Non-pigmented ciliary epithelial cell (primary cell): ENCODE measurements at places on chromosomes 11 and 22.

- DNase-seq = no peak
Measured at GRCh38 chr22:36405221-36405661, 17.5 kb upstream of the MYH9 start.

DNA sequence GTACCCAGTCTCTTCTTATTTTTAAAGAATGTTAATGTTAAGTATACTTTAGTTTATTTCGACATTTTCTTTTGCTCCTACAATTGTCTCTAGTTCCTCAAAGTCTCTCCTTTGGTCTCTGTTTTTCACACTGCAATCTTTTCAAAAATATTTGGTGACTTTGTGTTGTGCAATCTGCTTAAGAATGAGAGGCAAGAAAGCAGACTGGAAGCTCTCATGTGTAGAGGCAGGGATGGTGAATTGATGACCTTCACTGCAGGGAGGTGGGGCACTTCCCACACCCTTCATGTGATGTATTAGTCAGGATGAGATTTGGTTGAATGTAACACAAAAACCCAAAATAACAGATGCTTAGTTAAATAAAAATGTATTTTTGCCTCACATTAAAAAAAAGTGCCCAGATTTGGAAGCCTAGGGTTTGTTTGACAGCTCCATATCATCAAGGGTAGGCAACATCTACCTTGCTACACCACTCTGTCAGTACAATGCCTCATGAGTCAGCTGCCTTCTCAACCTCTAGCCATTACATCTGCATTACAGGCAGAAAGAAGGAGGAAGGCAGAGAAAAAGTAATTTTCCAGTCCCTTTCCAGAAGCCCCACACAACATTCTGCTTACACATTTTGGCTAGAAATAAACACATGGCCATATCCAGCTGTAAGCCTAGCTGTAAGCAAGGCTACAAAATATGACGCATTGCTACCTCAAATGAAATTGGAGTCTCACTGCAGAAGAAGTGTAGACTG lies 3.8 kb upstream of the MMP27 start:
- DNase-seq = no peak

DNA sequence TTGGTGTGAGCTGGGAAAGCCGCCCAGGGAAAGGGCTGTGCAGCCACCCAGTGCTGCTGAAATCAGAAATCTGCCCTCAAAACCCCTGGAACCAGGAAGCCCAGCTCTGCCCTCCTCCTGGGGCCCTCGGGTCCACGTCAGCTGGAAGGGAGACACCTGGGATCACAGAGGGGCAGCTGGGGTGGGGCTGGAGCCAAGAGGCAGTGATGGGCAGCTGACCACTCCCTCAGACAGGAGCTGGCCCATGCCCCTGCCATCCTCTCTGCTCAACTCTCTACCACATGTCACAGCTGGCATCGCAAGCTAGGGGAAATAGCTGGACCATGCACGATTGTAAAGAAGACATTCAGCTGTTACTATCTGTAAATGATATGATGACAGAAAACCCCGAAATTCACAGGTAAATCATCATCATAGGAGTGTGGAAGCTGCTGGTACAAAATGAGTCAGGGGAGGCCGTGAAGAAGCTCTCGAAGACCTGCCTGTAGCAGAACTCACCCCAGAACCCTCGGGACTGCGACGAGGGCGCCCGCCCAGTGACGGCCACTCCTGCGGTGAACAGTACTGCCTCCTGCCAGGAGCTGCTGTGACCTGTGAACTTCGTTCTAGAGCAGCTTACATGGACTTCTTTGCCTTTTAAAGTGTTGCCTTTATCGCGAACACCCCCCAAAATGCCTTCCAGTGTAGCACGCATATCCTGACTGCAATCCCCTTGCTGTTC lies 55.9 kb downstream of the CERK start:
- DNase-seq = no peak

DNA sequence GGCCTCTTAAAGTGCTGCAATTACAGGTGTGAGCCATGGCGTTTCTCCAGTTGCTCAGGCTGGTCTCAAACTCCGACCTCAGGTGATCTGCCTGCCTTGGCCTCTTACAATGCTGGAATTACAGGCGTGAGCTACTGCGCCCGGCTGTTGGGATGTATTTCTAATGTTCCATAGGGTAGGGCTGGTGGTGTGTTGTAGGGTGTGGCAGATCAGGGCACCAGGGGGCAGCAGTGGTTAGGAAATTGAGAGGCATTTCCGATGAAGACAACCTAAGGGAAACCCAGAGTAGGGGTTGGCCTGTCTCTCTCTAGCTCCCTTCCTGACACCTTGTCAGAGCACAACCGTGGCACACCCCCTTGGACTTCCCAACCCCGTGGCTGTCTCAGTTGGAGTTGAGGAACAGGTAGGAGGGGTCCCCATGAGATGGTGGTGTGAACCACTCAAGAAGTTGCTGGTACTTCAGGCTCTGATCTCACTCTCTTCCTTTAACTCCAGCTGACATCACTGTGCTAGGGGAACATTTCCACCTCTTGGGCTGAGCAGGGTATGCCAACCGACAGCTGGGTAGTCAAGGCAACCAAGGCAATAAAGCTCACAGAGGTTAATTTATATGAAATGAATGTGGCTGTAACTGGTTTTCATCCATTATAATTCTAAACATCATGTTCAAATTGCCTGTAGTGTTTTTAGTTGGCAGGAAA lies 33.0 kb downstream of the YWHAH start:
- DNase-seq = peak; percentile 28

- DNase-seq = no peak
Measured at GRCh38 chr22:43501878-43502277, 90.1 kb downstream of the MPPED1 start.

DNA sequence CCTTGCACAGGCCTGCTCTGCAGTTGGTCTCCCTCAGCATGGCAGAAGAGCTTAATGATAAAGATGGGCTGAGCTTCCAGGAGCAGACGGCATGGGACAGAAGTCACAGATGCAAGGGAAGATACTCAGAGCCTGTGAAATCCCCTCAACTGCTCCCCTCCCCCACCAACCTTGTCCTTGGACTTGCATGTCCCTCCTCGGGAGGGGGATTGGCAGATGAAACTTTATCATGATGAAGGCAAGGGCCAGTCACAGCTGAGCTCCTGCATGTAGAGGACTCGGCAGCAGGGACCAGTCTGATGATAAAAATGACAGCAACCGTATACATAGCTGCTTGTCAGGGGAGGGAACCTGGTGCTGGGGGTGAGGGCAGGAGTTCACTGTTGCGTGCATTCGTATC lies 6.8 kb upstream of the SLC22A8 start:
- no peak for DNase-seq

GRCh38 chr11:35714882-35715627 lies 52.5 kb downstream of the TRIM44 start:
- DNase-seq = no peak

DNA sequence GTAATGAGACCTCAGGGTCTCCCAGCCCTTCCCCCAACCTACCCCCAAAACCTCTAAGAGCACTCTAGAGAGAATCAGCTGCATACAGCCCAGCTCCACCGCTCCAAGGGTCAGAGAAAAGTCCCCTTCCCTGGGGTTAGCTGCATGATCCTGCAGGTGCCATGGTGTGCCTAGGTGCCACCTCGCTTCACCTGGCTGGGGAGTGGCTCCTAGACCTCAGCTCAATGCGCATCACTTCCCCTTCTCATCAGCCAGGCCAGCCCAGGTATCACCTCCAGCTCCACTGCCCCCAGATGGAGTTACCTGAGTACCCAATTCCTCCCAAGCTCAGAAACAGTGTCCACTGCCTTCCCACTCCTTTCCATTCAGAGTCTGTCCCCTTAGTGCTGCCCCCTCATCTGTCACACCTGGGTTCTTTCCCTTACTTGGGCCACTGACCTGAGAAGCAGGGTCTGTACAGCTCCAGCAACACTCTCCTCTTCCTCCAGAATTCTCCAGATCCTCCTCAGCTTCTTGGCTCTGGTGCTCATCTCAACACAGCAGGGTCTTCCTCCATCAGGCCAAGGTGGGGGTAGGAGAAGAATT lies 1.3 kb downstream of the STARD10 start:
- DNase-seq = no peak

GRCh38 chr11:119188887-119189286 lies 3.6 kb downstream of the NHERF4 start:
- DNase-seq = no peak

DNA sequence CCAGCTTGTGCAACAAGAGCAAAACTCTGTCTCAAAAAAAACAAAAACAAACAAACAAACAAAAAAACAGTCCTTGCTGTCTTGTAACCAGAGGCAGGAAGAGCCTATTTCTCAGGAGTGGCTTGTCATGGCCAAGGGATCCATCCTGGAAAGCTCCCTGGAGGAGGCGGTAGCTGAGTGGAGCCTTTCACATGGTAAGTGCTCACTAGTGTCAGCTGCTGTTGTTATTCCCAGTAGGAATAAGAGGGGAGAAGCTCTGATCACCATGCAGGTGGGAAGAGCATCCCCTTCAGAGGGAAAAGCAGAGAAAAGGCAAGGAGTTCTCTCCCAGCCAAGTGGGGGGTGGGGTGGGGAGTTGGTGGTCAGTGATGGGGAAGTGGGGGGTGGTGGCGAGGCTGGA lies 54.6 kb upstream of the WNT7B start:
- no peak for DNase-seq

DNA sequence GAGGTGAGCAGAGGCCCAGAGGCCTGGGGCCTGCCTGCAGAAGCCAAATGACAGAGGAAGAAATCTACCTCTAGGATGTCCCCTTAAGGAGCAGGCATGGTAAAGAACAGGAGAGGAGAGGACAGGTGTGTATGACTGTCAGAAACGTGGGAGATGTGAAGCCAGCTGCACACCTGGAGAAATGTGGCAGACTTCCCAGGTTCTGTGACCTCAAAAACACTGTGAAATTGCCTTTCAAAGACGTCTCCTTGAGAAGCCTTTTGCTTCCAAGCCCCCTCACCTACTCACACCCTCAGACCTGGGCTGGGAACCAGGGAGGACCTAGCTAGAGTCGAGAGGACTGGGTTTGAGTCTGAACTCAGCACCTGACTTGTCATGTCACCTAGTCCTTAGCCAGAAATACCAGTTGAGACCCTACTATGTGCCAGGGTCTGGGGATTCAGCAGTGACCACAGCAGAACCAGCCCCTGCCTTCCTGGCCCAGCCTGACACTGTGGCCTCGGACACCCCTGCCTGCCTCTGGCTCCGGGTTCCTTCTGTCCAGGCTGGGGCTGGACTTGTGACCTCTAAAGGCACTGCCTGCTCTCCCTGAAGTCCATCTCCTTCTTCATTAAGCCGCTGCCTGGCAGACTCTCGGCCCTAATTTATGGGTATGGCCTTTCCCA lies 5.6 kb downstream of the TPBGL start:
- DNase-seq = no peak

DNA sequence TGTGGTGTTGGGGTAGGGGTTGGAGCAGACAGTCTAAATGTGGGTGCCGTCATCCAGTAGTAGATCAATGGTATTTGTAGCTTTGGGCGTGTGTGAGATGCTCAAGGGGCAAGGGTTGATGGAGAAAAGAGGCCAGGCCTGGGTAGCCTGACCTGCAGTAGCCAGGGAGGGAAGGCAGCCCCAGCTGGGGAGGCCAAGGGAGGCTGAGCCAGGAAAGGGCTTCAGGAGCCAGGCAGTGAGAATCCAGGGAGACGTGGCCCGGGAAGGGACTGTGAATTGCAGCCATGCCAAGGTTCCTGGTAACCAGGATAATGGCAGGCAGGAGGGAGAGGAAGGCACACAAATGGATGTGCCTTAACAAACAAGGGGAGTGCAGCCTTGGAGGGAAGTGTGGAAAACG lies 2.5 kb upstream of the DERL3 start:
- no peak for DNase-seq

- DNase-seq = no peak
Measured at GRCh38 chr11:133975488-133975849, 18.7 kb upstream of the IGSF9B start.

DNA sequence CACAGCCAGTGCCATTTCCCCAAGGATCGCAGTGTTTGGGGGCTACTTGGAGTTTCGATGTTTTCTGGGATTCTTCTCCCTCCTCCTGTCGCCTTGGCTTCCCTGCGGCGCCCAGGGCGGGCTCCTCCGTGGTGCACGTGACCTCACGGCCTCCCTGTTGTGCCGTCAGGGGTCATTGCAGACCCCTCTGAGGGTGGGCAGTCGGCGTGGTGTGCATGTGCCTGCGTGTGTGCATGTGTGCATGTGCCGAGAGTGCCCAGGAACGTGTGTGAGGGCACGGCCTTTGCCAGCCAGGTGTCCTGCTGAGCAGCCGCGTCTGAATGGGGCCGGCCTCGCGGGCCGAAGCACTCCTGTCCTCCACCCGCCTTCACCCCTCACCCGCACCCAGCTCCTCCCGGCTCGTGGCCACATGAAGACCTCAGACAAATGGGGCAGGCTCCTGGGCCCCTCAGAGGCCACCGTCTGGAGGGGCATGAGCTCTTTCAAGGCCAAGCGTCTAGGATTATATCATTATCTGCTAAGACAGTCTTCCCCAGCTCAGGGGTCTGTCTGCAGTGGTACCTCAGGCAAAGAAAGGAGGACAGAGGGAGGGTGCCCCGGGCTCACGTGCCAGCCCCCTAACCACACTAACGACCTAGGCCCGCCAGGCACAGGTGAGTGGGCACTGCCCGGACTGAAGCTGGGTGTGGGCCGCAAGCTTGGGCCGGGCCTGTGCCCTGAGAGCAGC lies 9.4 kb upstream of the MRPL23 start:
- no peak for DNase-seq

- DNase-seq = peak; percentile 68
Measured at GRCh38 chr11:62553839-62554361, 7.3 kb upstream of the AHNAK start.

DNA sequence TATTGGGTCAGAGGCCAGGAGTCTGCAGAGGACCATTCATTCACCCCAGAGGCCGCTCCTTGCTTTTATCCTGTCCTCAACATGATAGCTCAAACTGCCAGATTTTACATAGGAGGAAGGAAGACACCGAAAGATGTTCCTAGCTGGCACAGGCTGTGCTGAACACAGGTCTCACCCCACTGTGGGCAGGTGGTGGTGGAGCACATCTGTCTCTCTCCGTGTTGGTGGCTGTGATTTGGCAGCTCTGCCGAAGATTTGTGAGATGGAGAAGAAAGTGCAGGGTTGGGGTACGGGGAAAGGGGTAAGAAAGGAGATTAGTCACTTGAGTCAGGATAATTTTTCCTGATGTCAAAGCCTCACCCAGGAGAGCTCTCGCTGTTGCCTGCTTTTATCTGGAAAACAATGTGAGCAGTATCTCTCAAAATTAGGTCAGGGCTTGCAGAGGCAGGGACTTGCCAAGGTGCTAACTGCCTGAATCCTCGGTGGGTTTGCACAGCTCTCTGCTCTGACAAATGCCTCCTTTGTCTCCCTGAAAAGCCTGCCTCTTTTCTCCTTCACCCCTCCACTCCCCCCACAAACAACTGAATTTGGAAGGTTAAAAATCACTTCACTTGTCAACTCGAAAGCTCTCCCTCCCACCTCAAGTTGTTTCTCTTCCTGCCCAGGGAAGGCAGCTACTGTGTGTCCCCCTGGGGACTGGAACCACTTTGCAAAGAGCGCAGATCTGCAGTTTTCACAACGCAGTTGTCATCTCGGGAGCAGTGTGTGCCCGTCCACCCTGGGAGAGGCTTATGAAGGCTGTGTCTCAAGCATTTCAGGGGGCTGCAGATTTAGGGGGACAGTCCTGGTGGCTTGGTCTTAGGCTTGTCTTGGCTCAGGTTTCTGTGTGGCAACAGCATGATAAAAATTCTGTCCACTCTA lies 299.7 kb downstream of the ST3GAL4 start:
- no peak for DNase-seq

- no peak for DNase-seq
Measured at GRCh38 chr11:64028398-64029115, 7.2 kb upstream of the FLRT1 start.
